SHP77 (cell line): ENCODE measurements at places on chromosomes 6 and 20.

- no peak for DNase-seq
Measured at GRCh38 chr6:36912030-36912454, 26.3 kb downstream of the C6orf89 start.

GRCh38 chr6:39835821-39836295 lies 43.7 kb downstream of the DAAM2 start:
- DNase-seq: no peak

- DNase-seq: no peak
Measured at GRCh38 chr20:22768266-22769178, 184.2 kb upstream of the FOXA2 start.

GRCh38 chr6:52893803-52894202 lies 15.7 kb downstream of the GSTA3 start:
- DNase-seq: no peak

DNA sequence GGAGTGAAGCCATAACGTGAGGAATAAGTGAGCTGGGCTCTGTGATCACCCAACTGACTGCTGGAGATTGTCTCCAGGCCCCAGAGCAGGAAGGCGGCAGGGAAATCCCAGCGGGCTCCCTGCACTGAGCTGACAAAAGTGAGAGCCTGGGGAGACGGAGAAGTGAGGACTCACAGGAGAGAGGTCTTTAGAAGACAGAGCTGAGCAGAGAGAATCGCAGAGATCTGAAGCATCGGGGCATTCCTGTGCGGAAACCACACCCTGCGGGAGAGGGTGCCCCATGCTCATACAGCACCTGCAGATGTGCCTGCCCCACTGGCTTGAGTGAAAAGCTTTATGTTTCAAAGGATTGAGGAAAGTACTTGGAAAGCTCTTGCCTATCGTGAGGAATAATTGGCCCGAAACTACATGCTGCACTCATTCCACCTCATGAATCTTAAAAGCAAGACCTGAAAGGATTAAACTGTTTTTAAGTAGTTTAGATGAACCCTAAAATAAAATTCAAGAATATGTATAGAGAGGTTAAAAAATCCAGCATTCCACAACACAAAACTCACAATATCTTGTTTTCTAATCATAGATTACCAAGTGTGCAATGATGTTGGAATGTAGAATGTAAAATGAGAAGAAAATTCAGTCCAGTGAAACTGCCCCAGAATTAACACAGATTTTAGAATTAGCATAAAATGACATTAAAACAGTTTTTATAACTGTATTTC lies 17.7 kb upstream of the THBS2 start:
- DNase-seq: no peak

DNA sequence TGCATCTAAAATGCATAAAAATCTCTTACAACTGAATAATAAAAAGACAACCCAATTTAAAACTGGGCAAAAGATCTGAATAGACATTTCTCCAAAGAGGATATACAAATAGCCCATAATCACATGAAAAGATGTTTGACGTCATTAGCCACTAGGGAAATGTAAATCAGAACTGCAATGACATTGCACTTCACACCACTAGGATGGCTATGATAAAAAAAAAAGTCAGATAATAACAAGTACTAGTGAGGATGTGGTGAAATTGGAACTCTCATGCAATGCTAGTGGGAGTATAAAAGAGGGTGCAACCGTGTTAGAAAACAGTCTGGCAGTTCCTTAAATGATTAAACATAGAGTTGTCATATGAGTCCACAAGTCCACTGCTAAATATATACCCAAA lies 24.3 kb upstream of the TBX18 start:
- DNase-seq: no peak

GRCh38 chr6:158813032-158813431 lies 6.1 kb downstream of the EZR start:
- no peak for DNase-seq

GRCh38 chr20:64063389-64064144 lies 569 bp downstream of the TCEA2 start:
- no peak for DNase-seq

GRCh38 chr6:36432151-36432671 lies 10.4 kb downstream of the PXT1 start:
- DNase-seq: no peak

- peak; percentile 95 for DNase-seq
Measured at GRCh38 chr6:31652925-31653724, 664 bp upstream of the BAG6 start.

DNA sequence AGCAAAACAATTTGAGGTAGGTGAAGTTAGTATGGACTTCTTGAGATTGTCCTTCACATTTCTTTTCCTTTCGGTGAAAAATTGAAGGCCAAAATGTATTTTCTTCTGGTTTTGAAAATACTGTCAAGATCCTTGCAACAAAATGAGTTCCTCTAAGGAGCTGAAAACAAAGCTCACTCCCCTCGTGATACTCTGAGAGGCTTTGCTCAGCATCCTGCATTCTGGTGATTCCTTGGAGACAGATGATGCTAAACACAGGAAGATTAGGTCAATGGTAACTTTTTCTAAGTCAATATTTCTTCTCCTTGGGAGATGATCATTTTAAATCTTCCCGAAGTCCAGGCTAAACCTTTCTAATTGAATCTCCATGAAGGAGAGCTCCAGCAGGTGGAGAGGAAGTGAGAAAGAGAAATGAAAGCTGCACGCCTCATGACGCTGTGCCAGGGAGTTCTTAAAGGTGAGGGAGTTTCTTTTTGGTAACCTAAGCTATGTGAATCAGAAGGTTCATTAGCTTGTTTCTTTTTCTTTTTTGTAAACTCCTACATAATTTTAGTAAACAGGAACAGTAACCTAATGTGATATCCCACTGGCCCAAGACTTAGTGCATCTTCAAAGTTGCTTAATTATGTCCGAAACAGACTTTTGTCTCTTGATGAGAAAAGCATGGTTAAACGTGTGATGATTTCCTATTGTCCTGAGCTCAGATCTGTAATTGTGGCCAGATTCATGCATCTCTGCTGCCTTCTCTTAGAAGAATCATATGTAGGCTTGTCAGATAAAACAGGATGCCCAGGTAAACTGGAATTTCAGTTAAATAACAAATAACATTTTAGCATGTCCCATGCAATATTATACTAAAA lies 15.0 kb downstream of the ESR1 start:
- no peak for DNase-seq

- no peak for DNase-seq
Measured at GRCh38 chr6:20279051-20279450, 66.8 kb upstream of the MBOAT1 start.
